ENCODE measurements at places on chromosomes 4 and X. TPM values are rescaled to one million over a fixed set of nuclear protein-coding genes. Genes with fewer than 3 reads are reported as not detected.

The CLCN3 gene
- total RNA-seq, result 22.0 TPM

The CT45A5 gene
- not detected for total RNA-seq

The PAGE2B gene
- 0.70 TPM for total RNA-seq

The FHDC1 gene
- 0.09 TPM for total RNA-seq

The TMEM271 gene
- total RNA-seq, result not detected

The PNMA6F gene
- not detected for total RNA-seq

The EPGN gene
- total RNA-seq, result 0.14 TPM

The ARMCX2 gene
- total RNA-seq, result 13.6 TPM

The KCND1 gene
- total RNA-seq, result 2.5 TPM

The WDR44 gene
- 9.3 TPM for total RNA-seq

The PDE5A gene
- 0.47 TPM for total RNA-seq

The SLC16A2 gene
- total RNA-seq, result 1.5 TPM

The GPRASP1 gene
- total RNA-seq, result 4.2 TPM

The PAGE5 gene
- total RNA-seq, result 0.49 TPM

The FGF16 gene
- not detected for total RNA-seq
